MCF 10A (cell line): ENCODE measurements at places on chromosomes 7 and 10.

GRCh38 chr10:88987243-88987725 lies 3.3 kb upstream of the FAS start:
- DNase-seq = no peak

DNA sequence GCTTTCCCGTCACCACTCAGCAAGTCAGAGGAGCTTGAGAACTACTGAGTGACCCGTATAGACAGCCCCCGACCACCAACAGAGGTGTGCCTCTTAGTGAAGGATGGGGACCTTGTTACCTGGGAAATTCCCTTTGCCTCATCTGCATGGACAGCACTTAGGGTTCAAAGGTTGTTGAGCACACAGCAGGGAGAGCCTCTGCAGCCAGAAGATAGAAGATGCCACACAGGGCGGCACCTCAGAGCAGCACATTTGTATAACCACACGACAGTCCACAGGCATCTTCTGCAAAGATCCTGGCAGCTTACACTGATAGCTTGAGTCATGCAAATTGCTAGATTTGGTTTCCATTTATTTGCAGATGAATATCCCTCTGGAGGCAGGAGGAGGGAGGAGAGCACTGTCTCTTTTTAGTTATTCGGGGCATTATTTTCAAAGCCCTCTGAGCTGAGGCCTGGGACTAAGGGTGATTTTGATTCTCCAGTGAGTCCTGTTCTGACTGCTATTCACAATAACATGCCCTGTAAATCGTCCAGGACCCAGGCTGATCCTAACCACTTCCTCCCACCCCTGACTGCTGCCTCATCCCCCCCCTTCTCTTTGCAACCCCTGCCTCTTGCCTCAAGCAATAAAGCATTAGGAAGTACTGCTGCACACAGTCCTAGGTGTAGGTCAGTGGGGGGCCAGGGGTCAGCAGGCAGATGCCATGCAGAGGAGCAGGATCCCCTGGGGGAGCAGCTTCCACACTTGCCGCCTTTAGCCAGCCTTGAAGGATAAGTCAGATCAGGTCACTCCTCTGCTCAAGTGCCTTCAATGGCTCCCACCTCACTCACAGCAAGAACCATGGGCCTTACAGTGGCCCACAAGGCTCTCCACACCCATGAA lies 24.6 kb upstream of the INMT start:
- no peak for DNase-seq

DNA sequence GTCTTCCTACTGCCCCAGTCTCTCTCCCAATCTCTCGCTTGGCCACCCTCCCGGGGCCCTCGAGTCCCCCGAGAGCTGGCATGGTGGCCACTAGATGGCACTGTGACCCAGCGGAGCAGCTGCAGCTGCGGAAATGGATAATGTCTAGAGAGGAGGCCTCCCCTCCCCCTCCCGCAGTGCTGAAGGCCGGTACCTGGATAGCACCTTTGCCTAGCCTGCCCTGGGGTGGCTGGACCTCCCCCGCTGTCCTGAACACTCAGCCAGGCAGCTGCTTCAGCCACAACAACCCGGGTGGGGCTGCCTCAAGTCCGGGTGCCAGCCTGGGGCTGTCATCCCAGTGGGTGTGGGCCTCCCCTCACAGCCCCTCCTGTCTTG lies 65.2 kb downstream of the GOLGA7B start:
- DNase-seq = peak; percentile 71

DNA sequence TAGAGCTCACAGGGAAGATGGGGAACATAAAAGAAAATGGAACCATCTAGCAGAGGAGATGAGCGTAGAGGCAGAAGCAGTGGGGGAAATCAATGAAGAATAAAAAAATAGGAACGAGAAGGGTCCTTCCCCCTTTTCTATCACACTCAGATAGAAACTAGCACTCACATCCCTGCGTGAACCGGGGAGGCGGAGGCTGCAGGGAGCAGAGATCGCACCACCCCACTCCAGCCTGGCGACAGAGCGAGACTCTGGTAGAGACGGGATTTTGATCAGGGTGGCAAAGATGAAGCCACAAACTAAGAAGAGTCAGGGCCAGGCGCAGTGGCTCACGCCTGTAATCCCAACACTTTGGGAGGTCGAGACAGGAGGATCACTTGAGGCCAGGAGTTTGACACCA lies 64.7 kb upstream of the ECHDC3 start:
- no peak for DNase-seq

DNA sequence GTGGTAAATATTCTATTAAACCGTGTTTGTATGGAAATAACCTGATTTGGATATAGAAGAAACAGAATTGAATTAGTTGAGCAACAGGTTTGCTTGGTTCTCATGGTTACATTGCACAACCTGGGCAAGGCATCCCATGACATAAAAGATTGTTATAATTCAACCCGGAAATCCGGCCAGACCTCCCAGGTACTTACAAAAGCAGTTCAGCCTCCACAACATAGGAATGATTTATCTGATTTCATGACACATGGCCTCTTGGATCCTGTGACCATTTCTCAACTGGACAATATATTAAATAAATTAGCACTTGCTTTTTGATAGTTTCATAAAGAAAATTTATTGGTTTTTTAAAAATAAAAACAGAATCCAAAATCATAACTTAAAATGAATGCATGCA lies 55.1 kb upstream of the PTPN12 start:
- peak; percentile 90 for DNase-seq

DNA sequence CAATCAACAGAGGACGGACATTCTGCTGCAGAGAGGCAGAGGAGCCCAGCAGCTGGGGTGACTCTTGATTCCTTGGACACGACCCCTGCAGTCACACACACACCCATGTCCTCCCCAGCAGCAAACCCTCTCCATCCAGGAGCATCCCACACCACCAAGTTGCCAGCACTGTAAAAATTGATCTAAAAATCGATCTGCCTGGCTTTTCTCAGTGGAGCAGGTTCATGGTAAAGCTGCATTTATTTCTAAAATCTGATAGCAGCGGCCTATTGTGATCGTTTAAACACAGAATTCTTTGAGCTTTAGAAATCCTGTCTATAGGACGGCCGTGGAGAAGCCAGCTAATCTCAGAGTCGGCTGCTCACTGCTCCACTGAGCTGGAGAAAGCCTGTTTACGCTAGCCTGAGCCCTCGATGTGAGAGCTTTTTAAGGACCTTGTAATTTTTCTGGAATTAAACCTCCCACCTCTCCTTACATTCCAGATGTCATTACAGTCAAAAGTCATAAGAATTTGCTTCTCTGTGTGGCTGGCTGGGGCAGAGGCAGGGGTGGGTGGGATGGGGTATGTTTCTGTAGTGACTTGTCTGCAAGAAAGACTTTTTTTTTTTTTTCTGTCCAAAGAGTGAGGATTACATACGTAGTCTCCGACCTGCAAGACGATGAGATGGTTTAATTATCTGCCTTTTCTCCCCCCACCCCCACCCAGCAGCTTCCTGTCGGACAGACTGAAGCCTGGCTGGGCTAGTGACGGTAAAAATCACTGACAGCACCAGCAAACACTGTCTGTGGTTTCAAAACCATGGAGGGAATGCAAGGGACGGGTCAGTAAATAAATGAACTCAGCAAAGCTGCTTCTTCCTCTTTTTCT lies 31.6 kb downstream of the TRIM8 start:
- DNase-seq = no peak

GRCh38 chr7:122485856-122486255 lies 181.3 kb upstream of the FEZF1 start:
- no peak for DNase-seq

DNA sequence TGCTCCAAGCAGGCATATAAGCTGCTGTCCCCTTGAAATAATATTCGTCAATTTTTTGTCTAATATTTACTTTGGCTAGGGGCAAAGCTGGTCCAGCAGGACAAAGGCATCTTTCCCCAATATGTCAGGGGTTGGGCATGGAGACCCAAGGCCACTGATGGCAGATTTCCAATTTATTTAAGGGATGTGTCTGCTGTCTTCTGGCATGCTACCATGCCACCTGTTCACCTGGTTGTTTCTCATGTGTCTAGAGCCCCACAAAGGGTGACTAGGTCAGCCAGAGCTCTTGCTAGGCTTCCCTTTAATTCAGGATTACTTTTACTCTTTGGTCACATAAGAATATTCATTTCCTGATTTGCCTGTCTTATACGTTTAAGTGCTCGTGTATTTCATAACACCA lies 22.1 kb upstream of the SYPL1 start:
- DNase-seq = no peak

GRCh38 chr10:112307358-112308124 lies 24.3 kb downstream of the TECTB start:
- DNase-seq = peak; percentile 74

GRCh38 chr10:86400705-86401587 lies 34.4 kb upstream of the GRID1 start:
- DNase-seq = peak; percentile 45
